IMR-90 (cell line): ENCODE measurements at places on chromosomes 2 and 18.

DNA sequence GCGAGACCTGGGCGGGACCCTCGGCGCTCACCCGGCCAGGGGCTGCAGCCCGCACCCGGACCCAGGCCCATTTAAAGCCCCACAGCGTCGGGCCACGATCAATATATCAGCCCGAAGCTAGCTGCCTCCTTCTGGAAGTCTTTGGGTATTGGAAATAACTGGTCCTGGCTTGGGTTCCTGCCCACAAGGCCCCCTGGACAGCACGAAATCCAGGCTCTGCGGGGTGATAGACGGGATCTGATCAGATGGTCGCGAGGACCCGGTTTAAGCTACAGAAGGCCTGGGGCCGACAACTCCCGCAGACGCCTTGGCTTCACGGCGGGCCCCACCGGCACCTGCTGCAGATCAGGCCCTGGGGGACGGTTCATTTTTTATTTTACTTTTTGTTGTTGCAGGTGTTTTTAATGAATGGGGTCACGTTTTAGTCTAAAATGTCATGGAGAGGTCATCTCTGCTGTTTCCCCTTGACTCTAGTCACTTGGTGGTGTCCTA, 362 bp upstream of the PSTPIP2 start:
- no peak for DNase-seq

DNA sequence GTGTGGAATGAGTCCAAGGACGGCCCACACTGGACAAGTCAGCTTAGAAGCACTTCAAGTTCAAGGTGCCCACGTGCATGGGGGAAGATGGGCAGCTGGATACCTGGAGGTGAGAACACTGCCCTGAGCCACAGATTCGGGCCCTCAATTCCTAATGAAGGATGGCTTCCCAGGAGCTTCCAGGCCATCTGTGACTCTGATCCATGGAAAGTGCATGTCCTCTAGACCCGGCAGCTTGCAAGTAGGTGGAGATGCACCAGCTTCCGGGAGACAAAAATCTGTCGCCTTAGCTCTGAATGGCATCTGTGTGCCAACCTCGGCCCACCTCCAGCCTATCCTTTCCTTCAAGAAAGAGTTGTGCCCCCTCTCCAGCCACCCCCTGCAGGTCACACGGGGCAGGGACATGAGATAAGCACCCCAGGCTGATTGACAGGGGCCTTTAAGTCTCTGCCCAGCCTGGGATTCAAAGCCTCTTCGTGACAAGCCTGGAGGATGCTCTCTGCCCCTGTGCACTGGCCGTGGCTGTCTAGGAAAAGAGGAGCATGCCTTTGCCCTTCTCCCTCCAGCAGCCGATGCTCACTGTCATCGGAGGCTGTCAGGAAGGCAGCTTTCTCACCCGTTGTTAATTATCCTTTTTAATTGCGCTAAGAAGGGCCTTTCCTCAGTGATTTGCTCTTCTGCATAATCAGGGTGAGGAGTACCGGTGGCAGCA, 65.5 kb downstream of the BIN1 start:
- no peak for DNase-seq

DNA sequence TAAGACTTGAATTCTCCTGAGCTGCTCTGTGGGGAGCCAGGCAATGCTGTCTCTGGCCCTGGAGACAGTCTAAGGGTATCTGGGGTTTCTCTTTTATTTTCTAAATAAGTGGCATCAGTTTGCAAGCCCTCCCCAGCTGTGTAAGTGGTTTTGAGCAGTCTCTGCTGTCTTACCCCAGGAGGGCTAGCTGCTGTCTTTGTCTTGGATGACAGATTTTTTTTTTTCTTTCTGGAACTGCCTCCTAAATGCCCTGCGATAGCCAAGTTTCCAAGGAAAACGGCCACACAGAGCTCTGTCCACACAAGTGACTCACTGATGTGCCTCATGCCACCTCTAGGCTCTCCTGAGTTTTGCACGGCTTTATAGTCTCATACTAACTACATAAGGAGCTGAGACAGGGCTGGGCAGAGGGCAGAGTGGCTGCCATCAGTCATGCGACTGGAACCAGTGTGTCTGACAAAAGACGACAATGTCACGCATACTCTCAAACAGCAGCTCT, 37.2 kb upstream of the THOC1 start:
- DNase-seq, result no peak

- DNase-seq, result no peak
Measured at GRCh38 chr2:70498054-70498453, 55.6 kb downstream of the TGFA start.

DNA sequence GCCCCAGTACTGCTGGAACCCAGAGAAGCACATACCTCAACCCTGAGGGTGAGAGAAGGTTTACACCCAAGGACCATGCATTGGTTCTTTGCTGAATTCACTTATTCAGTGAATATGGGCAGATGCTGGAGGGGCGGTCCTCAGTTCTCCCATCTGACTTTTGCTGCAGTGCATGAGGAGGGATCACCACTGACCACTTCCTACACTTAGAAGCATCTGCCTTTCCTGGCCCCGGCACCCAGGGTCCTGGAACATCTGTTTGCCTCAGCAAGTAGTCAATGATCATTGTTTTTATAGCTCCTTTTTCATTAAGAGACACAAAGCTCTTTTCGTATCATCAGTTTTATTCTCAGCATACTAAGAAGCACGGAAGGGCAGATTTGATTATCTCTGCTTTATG, 211.4 kb downstream of the SH3RF3 start:
- DNase-seq, result no peak

DNA sequence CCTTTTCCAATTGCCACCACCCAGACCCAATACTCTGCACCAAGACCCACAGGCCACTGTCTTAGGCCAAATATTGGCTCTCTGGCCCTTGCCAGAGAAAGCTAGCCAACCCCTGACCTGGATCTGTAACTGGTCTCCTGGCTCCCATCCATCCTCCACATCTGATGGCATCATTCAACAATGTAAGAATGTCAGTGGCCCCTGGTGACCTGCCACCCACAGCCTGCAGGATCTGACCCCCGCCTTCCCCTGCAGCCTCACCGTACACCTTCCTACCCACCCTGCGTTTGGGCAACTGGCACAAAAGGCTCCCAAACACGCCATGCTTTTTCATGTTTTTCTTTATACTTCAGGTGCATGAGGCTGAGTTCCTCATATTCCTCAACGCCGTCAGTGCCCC, 60.0 kb upstream of the ASAP2 start:
- DNase-seq, result no peak

DNA sequence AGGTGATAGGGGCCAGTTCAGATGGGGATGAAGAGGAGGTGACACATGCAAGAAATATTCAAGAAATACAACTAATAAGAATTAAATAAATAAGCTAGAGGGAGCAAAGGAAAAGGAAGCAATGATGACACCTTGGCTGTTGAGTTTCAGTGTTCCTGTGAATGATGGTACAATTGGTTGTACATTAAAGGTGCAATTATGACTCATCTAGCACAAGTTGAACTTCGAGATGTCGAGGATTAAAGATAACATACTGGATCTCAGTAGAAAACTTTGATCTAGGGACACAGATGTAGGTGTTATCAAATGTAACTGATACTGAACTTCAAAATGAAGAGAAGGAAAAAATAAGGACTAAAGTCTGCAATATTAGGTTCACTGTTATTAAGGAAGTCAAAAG, 760.6 kb upstream of the CHAC2 start:
- DNase-seq, result no peak
